ENCODE measurements at places on chromosomes 3 and 15.
A peak's percentile ranks its signal among the peaks of the same experiment; 100 is the strongest.

DNA sequence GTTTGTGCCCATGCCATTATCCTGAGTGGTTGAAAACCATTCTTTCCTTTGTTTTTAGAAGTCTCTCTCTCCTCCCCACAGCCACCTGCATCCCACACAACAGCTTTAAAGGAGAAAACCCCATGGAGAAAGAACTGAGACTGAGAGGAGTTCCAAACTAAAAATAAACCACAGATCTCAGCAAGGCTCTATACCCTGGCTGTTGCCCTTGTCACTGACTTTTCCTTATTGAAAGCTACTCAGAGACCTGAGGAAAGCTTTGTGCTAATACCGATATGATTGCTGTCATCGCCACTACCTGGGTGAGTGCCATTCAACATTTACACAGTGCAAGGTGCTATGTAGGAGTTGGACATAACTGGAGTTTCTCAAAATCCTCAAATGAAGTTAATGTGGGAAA, 55.5 kb upstream of the RASGRP1 start:
- DNase-seq: no peak

GRCh38 chr15:81068516-81068915, 65.6 kb upstream of the CFAP161 start:
- DNase-seq: no peak

GRCh38 chr3:111852540-111852939, 6.5 kb upstream of the PHLDB2 start:
- no peak for DNase-seq

DNA sequence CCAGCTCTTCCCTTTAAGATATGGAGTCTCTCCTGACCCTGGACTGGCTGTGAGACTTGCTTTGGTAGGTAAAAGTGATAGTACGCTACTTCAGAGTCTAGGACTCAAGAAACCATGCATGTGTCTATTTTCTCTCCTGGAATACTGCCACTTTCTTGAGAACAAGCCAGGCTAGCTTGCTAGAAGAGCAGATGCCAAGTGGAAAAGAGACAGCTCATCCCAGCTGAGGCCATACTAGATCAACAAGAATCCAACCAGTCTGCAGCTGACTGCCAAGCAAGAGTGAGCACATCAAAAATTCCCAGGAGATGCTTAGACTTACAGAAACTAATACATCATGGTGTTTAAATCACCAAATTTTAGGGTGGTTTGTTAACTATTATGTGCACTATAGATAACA, 208.3 kb upstream of the RBMS3 start:
- no peak for DNase-seq

DNA sequence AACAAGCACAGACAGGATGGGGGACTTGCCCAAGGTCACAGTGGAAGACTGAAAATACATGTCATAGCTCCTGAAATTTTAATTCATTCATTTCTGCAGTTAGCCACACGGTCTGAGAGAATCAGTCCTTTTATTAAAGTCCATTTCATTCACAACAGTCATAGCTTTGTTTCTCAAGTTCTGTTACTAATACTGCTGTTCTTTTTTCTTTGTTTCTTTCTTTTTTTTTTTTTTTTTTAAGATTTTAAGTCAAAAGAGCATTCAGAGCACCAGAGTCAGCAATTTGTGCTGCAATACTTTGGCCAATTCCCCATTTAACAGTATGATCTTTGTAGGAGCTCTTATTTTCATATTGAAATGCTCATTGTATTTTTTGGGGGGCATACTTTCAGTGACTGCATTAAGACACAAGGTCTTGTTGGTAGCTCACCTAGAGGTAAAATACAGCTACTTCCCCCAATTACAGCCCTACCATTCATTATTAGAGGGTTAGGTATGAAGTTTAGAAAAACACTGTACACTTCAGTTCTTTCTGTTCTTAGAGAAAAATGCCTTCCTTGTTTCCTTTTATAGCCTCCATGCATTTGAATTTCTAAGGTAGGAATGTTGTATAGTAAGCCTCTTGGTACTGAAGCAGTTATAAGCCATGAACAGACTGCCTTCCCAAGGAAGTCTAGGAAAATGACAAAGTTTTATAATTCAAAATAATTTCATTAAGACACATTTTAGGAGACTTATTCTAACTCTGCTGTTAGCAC, 9.6 kb downstream of the GALK2 start:
- DNase-seq: no peak

GRCh38 chr3:193080821-193081365, 160.1 kb upstream of the PLAAT1 start:
- no peak for DNase-seq

DNA sequence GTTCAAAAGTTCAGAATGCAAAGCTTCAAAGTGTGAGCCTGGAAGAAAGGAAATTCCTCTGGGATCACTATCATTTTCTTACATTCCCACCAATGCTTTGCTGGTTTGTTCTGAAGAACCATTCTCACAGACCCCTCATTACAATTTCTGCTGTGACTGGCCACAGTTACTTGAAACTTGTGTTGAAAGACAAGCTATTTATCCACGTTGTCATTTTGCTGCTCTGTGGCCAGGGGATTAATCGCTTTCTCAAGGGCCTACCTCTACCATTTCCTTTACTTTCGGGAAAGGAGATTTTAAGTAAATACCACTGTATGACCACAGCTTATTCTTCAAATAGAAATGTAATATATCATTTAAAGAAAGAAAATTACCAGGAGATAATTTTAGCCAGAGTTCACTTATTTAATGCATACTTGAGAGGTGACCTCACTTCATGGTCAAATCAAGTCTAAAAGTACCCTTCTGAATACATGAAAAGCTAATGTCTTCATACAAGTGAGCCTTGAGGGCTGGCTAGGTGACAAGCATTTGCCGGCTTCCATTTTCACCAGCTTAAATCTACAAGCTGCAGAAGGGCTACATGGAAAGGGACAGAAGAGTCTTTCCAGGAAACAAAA, 69.8 kb upstream of the ROBO2 start:
- DNase-seq: peak; percentile 53

- DNase-seq: peak; percentile 94
Observed at GRCh38 chr3:154323891-154324738, at the start of gene DHX36. Gene DHX36, minus strand, starts transcription at chr3:154324487. Its CDS starts 71 bp downstream, at chr3:154324416.

DNA sequence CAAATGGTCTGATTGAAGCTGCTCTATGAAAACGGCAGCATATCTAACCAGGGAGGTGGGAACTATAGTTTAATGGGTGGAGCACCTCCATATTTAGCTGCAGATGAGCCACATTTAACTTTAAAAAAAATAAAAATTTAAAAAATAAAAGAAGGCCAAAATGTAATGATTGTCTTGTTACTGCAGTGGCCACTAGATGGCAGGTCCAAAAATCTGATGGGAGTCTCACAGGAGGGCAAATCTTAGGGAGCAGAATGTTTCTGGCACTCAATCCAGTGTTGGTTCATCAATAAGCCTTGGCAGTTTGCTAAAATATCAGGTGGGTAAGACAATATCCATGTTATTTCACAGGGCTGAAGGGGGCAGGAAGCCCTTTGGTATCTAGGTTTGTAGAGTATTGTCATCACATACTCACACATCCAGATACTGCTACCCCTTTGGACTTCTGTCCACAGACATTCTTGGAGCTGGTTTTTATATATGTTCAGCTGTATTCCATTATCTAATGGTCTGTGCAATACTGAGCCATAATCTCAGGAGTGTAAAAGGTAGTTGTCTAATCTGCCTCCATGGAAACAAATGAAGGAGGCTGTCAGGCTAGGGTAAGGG, 233.3 kb downstream of the TIGIT start:
- DNase-seq: no peak

DNA sequence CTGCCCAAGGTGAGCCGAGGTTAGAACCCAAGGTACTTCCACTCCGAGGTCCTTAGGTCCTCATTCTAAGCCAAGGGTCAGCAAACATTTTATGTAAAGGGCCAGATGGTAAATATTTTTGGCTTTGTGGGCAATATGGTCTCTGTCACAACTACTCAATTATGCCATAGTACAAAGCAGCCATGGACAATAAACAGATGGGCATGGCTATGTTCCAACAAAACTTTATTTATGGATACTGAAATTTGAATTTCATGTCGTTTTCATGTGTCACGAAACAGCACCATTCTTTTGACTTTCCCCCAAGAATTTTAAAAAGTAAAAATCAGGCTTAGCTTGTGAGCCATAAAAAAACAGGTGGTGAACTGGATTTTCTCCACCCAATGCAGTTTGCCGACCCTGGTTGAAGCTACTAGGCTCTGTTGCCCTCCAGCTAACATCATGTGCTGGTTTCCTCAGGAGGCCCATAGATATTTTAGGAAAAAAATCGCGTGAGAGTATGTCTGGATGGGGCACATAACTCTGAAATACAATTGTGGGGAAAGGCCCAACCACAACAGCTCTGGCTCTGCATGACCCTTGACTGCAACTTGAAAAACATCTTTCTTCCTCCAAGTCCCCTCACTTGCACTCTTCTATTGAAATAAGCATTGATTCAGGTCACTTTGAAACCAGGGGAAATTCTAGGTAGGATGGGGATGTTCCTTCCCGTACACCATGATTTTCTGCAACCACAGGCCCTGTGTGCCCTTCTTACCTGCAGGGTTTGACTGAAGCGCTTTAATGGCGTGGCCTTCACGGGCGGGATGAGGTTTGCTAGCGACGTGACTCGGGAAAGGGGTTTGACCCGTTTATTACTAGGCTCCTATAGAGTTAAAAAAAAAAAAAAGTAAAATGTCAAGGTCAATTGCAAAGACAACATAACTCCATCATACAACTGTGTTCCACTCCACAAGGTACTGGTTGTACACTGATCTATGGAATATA, 28.5 kb downstream of the ARHGEF3 start:
- no peak for DNase-seq

DNA sequence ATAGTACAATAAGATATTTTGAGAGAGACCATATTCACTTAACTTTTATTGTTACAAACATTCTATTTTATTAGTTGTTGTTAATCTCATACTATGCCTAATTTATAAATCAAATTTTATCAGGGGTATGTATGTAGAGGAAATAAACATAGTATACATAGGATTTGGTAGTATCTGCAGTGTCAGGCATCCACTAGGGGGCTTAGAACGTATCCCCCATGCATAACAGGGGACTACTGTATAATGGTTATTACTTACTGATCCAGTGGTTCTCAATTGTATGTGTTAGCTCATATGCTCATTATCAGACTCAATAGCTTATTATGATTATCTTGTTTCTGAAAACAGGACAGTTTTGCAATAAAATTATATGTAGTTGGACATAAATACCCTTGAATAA, 27.6 kb downstream of the CMC1 start:
- no peak for DNase-seq

DNA sequence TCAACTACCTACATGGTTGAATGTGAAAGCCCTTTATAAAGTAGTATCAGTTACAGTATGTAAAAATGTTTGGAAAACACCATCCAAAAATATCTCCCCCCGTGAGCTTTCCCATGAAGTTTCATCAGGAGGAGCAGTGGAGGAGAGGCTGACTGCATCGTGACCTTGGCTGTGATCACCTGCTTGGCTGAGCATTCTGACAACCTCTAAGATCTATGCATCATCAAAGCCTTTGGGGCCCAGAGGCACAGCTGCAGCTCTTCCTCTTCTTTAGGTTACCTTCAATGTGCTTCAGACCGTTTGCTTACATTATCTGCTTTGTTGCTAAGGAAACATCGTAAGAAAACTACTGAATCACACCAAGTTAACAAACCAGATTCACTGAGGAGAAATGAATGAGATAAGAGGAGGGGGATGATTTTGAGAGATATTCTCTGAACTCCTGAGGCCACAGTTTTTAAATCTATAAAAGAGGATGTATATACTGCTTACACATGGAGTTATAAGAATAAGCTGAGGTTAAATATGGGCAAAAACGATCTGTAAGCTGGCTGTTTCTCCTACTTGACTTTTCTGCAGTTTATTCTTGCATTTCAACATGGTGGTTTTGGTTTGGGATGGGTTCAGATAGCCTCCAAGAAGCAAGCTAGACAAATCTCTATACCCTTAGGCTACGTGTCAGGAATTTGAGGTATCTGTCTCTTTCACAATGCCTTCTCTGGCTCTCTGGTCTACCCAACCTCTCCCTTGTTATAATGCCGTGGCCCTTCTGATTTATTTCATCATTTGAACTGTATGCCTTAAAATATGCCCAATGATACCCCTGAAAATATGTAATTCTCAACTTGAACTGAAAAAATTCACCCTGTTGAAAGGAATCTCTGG, 4.0 kb downstream of the GCSAM start:
- no peak for DNase-seq

DNA sequence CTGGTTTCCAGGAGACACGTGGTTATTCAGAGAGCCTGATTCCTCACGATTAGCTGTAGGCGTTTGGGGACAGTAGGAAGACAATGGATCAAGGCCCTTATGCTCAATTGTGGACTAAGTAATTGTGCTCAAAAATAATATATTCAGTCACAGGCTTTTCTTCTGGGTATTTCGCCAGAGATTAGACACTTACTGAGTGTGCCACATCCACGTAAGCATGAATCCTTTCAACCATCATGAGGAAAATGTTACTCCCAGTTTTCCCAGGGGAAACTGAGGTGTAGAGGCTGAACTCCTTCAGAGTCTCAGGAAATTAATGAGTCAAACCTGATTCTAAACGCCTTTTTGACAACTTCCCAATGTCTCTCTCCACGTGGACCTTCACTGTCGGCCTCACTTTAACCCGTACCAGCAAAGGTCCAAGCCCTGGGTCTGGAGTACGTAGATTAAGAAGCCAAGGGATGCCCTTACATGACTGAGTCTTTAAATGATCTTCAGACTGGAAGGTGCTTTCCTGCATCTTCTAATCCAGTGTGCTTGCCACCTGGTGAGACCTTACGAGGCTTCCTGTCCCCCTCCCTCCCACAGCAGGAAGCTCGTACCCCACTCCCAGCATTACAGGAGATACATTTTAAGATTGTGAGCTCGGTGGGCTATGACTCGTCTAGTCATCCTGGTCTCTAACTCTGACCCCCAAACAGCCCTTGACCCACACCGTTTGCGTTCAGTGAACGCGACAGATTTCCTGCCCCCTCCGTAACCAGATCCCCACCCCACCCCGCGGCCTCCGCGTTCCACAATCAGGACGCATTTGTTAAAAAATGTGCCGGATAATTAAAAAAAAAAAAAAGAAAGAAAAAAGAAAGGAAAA, 1.7 kb downstream of the PKM start:
- DNase-seq: no peak

DNA sequence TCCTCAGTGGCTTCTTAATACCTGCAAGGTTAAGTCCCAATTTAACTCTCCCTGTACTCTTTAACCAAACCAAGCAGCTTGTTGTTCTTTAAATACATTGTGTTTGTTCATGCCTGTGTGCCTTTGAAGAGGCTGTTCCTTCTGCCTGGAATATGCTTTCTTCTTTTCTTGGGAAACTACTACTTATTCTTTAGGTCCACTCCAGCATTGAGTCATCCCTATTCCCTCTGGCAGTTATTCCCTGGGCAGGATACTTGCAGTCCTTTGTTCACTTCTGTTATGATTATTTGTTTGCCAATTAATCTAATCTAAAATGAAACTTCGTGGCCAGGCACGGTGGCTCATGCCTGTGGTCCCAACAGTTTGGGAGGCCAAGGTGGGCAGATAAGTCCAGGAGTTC, 139.3 kb downstream of the ZNF609 start:
- peak; percentile 19 for DNase-seq
